Activated CD4-positive, alpha-beta T cell treated with anti-CD3 and anti-CD28 coated beads, Interleukin-2, amount 10 ng/mL, durations not matched to agents 24 days and 14 days (primary cell): ENCODE measurements at places on chromosomes 5 and 9. TPM values are rescaled to one million over a fixed set of nuclear protein-coding genes. Genes with fewer than 3 reads are reported as not detected.

ANKRD18B gene
- 0.65 and 1.1 TPM in 2 replicates for total RNA-seq

ADAMTS2 gene
- total RNA-seq = not detected in 2 replicates

RNF183 gene
- total RNA-seq = 0.12 TPM in 1 of 2 replicates, not detected in the other

DNA sequence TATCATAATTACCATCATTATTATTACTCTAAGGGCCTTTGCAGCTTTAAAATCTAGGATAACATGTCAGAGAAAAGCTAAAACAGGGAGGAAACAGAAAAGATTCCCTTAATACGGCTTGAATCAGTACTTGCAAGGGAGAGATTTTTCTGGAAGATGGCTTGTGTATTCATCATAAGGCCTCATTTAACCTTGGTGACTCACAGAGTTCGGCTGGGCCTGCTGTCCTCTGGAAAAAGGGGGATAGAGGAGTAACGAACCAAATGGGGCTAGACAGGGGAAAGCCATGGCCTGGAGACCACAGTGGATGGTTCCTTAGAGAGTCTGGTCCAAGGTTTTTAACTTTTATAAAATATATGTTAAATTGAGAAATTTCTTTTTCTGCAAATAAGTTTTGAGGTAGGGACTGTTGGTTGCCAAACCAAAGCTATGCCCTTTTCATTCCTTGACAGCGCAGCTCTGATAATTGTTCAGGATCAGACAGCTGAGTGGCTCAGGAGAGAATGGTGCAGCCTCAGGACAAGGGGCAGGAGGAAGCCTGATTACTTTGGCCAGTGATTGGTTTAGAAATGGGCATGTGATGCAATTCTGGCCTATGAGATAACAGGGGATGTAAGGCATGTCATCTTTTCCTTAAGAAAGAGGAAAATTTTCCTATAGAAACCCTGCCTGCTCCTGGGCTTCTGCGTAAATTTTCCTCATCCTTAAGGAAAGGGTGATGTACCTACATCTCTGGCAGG, 25.6 kb upstream of the GSN start:
- H3K36me3 ChIP-seq = no peaks in the 10 kb centered on the region
- no peak overlapping the region for H3K4me3 ChIP-seq
- no peak for DNase-seq
- no peaks in the 10 kb centered on the region for H3K4me1 ChIP-seq
- no peak overlapping the region for H3K27ac ChIP-seq
- H3K27me3 ChIP-seq = peaks cover 2% of the 10 kb centered on the region

- no peak for DNase-seq
- no peak overlapping the region for H3K27ac ChIP-seq
- H3K4me1 ChIP-seq = peaks cover 33% of the 10 kb centered on the region
- H3K36me3 ChIP-seq = peaks cover 76% of the 10 kb centered on the region
- no peaks in the 10 kb centered on the region for H3K27me3 ChIP-seq
These were observed 37.7 kb upstream of the RAPGEF6 start for GRCh38 chr5:131672776-131673175.
